Activated CD8-positive, alpha-beta memory T cell treated with anti-CD3 and anti-CD28 coated beads for 1 hour (primary cell): ENCODE measurements at places on chromosomes 2 and 18.

- DNase-seq, result no peak
These were observed 132.9 kb upstream of the SIX2 start for GRCh38 chr2:45141883-45142866.

GRCh38 chr2:200461846-200462710 lies 47.8 kb downstream of the KCTD18 start:
- DNase-seq, result no peak

- no peak for DNase-seq
These were observed 8.6 kb upstream of the UBE2E3 start for GRCh38 chr2:180971811-180972210.

DNA sequence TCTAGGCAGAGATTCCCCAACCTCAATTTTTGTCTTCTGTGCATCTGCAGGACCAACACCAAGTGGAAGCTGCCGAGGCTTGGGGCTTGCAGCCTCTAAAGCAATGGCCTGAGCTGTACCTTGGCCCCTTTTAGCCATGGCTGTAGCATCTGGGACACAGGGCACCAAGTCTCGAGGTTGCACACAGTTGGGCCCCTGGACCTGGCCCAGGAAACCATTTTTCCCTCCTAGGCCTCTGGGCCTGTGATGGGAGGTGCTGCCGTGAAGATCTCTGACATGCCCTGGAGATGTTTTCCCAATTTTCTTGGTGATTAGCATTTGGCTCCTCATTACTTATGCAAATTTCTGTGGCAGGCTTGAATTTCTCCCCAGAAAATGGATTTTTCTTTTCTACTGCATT lies 105.7 kb upstream of the LDAH start:
- DNase-seq, result no peak

DNA sequence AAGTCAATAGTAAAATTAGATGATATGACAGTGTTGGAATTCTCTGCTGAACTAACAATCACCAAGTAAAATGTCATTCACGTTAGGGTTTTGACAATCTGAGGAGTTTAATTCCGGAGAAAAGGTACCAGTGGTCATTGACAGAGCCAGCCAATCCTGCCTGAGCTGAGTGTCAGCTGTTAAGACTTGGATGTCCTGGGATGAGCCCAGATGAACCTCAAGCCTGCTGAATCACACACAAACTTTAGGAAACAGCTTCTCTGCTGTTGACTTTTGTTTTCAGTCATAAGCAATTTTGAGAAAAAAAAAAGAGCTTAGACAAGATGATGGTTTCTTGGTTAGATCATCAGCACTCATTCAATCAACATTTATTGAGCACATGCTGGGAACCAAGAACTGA lies 600.0 kb upstream of the SLC39A10 start:
- no peak for DNase-seq

- no peak for DNase-seq
These were observed at the start of gene LYPD6B for GRCh38 chr2:149038442-149039212. LYPD6B (plus strand) TSS chr2:149038699; CDS start chr2:149130949, 92,250 bp downstream.

DNA sequence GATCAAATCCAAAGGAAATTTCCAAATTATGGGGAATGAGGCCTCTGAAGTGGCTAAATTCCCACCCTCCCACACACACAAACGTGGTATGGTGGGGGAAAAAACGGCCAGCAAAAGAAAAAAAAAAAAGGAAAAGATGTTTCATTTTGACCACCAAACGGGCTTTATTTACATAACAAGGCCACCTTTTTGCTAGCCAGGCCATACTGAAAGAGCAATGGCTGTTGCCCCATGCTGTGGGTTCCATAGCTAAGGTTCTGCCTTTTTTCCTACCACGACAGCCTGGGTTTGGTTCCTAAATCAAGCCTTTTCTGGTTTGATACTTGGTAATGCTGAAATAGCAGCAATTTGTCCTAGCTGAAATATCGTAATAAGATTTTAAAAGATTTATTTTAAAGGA lies 14.0 kb upstream of the IL1B start:
- no peak for DNase-seq

GRCh38 chr18:7657050-7657449 lies 89.9 kb downstream of the PTPRM start:
- no peak for DNase-seq

DNA sequence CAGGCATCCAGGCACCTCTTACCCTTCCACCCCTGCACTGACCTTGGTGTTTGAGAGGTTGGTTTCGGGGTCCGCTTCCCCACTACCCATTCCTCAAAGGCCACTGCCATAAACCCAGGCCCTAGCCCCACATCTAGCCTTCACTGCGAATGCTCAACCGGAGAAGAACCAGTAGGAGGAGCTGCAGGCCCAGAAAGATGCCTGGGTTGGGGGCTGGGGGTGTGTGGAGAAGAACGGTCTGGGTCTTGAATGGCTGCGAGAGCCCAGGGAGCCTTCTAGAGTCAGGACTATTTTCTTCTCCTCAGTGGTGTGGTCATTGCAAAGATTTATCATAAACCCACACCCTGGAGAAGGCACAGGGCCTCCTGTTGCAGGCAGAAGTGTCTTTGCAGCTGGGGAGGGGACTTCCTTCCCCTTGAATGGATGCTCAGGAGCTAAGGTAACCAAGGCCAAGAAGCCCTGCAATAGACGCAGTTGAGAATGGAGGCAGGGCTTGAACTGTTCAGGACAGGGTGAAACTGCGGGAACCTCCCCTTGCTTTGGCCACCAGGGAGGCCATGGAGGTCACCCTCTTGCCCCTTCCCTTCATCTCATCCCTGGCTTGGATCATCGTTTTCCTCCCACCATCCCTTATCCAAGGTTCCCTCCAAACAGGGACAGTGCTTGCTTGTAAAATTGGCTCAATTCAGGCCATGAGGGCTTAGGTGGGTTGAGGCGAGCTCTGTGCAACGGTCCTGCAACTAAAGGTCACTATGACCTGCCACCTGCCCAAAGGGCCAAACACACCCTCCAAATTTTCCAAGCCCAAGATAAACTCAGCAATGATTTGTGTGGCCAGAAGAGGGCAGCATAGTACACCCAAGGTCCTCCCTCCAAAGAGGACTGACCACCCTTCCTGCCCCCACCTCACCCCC lies 20.9 kb downstream of the THNSL2 start:
- DNase-seq, result no peak

- DNase-seq, result no peak
These were observed 7.6 kb upstream of the BMP10 start for GRCh38 chr2:68878753-68879152.

- DNase-seq, result no peak
These were observed 10.0 kb upstream of the THADA start for GRCh38 chr2:43605851-43606250.

GRCh38 chr2:11617984-11618707 lies 51.8 kb downstream of the NTSR2 start:
- no peak for DNase-seq
